Hematopoietic multipotent progenitor cell treated with erythropoietin and hydrocortisone succinate and interleukin-3 and kit ligand, for 6 days (in vitro differentiated cells): ENCODE measurements at places on chromosomes 6 and 20.
A peak's percentile ranks its signal among the peaks of the same experiment; 100 is the strongest.

GRCh38 chr20:41055679-41056078, 27.1 kb downstream of the TOP1 start:
- DNase-seq: peak; percentile 88

DNA sequence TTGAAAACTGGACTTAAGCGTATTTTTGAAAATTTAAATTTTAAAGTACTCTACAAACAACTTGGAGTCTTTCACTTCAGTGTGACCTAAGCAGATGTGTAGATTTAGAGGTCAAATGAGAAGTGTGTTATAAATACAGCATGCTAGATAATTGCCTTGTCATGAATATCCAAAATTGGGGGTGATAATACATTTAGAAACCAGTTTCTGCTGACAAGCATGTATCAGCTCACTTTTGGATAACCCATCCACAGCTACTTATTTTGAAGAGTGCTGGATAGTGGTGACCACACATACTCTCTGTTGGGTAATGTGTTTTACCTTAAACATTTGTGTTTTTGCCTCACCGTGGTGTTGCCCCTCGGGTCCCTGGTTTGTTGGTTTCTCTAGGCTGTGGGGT, 14.9 kb downstream of the RREB1 start:
- no peak for DNase-seq

DNA sequence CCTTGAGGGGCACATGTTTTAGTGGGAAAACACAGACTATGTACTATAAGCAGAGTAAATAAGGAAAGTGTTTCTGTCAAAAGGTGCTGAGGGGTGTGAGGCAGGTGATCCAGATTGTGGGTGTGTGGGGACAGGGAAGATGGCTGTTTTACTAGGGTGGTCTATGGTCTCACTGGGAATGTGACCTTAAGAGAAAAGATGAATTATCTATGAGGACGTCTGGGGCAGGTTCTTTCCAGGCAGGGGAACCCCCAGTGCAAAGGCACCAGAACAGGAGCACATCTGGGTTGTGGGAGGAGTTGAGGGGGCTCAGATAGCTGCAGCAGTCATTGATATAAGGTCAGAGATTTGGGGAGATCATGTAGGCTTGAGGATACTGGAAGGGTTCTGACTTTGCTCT, 18.2 kb upstream of the POLR1H start:
- no peak for DNase-seq

GRCh38 chr20:23625236-23625964, 12.4 kb downstream of the CST3 start:
- no peak for DNase-seq

- DNase-seq: no peak
These were observed 89.5 kb upstream of the MANEA start for GRCh38 chr6:95487817-95488216.

GRCh38 chr6:152954443-152954842, 28.4 kb downstream of the FBXO5 start:
- peak; percentile 26 for DNase-seq

DNA sequence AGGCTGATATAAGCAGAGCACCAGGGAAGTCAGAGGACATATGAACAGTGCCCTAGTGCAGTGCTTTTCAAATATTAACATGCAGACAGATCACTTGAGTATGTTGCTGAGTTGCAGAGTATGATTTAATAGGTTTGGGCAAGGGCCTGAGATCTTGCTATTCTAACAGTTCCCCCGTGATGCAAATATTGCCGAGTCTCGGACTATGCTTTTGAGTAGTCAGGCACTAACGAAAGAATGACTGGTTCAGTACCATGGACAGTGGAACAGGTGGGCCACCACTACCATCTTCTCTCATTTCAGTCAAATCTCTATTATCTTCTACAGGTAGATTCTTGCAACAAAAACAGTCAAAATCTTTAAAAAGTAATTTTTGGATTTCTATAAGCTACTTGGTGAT, 3.7 kb upstream of the TMEM200A start:
- peak; percentile 49 for DNase-seq

DNA sequence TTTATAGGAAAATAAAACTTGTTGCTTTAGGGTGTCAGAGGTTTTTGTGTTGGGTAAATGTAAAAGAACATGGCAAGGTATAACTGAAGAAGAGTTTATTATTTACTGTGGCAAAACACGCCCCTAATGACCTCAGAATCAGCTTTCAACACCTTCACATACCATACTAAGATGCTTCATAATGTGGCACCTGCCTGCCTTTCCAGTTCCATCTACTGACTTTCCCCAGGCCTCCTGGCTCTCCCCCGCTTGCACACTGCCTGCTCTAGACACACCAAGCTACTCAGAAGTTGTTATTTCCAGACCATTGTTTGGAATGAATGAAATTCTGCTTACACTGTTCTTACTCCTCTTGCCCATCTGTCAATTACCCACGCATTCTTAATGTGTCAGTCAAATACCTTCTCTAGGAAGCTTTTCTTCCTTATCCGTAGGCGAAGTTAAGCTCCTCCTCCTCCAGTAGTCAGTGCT, 1.8 kb downstream of the TIAM2 start:
- DNase-seq: no peak

DNA sequence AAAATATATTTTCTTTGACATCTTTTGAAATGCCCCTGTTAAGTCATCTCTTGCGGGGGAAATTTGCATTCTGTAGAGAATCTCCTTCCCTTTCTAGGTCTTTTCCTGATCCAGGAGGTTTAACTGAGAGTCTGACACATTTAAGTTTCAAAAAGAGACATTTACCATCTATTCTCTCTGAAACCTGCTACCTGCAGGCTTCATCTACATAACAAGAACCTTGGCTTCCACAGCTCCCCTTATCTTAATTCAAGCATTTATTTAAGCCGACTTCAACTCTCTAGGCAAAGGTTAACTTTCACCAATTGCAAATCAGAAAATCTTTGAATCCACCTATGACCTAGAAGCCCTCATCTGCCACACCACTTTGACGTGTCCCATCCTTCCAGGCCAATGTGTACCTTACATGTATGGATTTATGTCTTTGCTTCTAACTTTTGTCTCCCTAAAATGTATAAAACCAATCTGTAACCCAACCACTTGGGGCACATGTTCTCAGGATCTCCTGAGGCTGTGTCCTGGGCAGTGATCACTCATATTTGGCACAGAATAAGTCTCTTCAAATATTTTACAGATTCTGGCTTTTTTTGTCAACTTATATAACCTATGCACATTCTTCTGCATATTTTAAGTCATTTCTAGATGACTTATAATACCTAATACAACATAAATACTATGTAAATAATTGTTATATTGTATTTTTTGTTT, 666.7 kb downstream of the UTRN start:
- DNase-seq: no peak

- DNase-seq: peak; percentile 97
These were observed 2.5 kb downstream of the TMEM63B start for GRCh38 chr6:44129841-44130322.

- DNase-seq: no peak
These were observed 72.8 kb upstream of the PAX1 start for GRCh38 chr20:21632735-21633053.

DNA sequence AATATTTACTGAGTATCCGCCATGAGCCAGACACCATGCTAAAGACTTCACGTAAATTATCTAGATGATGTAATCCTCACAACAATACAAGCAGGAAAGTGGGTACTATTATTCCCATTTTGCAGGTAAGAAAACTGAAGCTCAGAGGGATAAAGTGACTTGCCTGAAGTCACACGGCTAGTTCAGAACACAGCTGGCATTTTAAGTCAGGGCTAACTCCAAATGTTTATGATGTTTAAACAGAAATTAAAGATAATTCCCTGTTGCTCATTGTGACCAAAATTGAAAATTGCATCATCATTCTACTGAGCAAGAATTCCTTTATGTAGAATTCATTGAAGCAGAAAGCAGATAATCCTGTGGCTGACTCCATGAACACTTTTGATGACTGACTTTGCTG, 71.3 kb upstream of the STXBP5 start:
- DNase-seq: no peak

DNA sequence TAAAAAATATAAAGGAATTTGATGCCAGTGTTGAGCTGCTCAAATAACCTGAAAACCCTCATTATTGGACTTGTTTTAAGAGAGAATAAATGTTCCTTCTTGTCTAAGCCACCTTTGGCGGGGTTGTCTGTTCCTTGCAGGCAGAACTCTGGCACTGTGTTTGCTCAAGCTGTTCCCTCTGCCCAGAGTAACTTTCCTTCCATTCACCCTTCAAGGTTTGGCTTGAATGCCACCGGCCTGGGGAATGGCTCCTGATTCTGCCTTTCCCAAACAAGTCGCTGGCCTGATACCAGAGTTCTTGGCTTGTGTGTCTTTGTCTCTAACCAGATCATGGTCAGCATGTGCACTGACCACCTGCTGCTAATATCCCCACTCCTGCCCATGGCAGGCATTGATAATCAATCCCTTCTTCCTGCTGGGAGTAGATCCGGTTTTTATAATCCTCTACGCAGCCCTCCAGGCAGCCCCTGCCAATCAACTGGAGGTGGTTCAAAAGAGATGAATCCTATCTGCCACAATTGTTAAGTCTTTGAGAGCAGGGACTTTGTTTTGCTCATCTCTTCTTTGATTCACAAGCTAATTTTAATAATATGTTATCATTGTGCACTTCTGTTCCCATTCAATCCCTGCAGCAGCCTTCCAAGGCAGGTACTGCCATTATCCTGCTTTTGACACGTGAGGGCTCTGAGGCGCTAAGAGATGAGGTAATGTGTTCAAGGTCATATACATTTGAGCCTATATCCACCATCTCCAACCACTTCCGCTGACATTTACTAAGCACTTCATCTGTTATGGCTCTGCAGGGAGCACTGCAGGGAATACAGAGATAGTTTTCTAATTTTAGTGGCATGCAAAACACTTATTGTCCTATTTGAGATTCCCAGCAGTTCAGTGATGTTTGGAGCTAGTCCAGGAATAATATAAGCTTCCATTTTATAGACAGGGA, 3.1 kb upstream of the CCM2L start:
- no peak for DNase-seq

GRCh38 chr20:48776306-48776705, 51.5 kb downstream of the PREX1 start:
- no peak for DNase-seq

GRCh38 chr6:75478929-75479328, 14.7 kb downstream of the FILIP1 start:
- DNase-seq: no peak

DNA sequence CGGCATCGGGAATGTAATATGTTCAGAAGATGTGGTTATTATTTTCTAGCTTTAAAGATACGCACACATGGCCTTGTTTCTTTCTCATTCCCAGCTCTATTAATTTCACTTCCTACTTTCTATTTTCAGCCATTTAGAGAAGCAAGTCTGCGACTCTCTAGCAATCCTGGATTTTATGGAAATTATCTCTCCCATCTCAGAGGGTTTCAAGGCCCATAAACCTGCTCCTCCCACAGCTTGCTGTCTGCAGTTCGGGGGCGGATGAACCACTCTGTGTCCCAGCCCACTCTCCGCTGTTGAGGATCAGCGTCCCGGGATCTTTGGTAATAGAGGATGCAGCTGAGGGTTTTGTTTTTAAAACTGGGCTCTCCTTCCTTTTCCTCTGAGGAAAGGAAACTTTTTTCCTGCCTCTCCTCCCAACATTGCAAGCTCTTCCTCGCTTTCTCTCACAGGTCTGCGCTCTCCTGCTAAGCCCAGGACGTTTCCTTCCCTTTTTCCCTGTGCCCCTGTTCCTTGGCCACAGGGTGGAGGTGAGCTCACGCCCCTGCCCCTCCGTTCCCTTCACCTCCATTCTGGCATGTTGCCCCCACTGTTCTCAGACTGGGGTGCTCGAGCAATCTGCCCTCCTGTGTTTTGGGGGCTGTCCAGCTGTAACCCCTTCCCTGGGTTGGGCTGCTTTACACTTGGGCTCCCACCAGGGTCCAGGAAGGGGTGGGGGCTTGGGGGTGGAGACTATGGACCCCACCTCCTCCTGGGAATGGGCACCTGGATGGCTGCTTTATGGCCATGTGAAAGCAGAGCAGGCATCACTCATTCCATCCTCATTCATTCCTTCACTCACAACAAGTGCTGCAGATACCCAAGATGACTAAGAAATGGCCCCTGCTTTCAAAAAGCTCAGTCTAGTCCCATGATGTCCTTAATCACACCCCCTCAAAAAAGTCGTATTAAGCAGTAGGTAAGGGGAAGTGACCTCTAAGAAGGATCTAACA, 54.9 kb downstream of the ZBTB9 start:
- no peak for DNase-seq

GRCh38 chr20:32007787-32008616, 2.2 kb upstream of the CCM2L start:
- no peak for DNase-seq

DNA sequence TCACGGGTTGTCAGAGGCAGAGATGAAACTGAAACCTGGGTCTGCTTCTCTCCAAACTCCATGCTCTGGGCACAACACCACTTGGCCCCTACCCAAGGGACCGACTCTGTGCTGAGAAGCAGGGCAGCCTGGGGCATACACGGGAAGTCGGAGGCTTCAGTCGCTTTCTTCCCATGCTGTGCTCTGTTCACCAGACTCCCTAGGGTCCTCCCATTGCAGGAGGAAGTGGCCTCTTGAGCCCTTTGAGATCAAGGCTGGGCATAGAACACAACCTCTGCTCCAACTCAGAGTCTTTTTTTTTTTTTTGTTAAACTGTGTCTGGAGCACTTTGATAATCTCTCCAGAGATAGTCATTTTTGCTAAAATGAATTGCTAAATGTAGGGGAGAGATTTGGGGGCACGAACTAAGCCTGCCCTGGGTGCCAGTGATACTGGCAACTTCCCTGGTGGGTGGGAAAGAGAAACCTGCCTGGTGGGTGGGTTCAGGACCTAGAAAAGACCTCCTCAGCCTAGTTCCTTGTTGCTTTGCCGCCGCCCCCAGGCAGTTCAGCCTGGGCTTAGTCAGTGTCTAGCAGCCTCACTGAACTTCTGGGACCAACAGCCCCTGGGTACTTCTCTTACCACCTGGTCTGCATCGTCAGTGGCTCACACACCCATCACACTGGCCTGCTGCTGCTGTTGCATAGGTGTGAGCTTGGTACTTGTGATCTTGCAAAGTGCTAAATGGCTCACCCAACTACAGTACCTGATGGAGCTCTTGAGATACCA, 62.0 kb downstream of the PPP1R14C start:
- DNase-seq: peak; percentile 23

DNA sequence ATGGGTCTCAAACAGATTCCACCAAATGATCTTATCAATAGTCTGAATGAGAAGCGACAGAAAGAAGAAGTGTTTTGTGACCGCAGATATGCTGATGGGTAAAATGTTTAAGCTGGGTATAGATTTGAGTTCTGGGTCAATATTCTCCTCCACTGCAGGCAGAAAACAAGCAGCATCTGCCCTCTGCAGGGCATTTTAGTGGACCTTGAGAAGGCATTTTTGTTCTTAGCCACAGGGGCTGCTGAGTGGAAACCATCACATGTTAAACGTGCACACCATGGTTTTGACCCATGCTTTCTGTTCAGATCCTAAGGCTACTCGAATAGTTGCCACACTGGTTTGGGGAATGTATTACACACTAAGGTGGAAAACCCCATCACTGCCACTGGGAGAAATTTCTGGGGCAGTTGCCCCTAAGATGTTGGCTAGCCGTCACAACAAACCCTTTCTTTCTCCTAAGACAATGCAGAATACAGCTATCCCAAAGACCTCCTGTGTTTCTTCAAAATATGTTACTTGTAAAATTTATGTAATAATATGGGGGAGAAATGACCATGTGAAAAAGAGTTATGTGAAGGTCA, 5.5 kb downstream of the POU3F2 start:
- DNase-seq: no peak
